NCI-H510A (cell line): ENCODE measurements at places on chromosomes 11 and 22.

DNA sequence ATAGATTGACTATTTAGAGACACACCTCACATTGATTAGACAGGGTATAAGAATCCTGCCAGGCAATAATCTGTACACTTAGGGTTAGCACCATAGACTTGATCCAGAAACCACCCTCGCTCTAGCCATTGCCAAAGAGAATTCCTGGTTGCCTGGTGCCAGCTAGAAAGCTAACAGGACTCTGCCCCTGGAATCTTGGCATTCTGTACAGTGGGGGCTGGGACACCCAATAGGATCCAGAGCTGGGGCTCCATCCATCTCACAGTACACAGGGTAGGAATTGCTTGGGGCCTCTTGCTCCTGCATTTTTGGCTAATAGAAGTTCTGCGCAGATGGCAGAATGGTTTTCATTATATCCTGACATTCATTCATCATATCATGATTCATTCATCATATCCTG, 3.0 kb upstream of the APLNR start:
- DNase-seq: no peak

DNA sequence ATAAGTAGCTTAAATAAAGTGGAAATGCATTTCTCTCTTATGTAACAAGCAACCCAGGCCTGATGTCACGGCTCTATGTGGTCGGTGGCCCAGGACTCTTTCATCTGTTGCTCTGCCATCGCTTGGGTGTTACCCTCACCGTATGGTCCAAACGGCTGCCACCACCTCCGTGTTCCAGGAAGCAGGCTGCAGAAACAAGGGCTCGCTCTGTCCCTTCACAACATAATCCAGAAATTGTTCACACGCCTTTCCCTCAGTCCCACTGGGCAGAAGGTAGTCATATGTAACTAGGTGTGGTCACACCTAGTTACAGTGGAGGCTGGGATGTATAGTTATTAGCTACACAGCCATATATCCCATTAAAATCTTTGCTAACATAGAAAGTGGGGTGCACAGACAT, 421.0 kb downstream of the SOX6 start:
- no peak for DNase-seq

DNA sequence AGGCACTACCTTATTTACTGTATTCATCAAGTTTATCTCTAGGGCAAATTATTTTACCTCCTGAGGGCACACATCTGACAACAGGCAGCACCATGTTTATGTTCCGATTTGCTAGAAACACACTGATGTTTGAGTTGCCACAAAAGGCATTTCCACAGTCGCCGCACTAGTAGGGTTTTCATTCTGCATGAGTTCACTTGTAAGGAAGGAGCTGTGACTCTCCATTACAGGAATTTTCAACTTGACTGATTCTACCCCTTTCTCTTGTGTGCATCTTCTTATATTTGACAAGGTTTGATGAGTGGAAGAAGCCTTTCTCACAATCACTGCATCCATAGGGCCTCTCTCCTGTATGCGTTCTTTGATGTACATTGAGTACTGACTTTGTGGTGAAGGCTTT, 455.9 kb upstream of the CNTN5 start:
- no peak for DNase-seq

DNA sequence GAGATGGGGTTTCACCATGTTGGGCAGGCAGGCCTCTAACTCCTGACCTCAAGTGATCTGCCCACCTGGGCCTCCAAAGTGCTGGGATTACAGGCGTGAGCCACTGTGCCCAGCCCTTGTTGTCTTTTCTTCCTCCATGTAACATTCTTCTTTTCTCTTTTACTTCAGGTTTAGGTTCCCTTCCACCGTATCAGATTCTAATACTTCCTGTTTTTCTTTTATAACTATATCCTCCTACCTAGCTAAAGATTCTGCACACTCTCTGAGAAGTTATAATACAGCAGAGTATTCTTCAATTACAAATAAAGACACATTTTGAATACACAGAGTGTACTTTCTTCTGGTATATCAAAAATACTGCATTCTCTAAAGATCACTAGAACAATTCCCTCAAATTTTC, 33.2 kb upstream of the GAB2 start:
- no peak for DNase-seq

DNA sequence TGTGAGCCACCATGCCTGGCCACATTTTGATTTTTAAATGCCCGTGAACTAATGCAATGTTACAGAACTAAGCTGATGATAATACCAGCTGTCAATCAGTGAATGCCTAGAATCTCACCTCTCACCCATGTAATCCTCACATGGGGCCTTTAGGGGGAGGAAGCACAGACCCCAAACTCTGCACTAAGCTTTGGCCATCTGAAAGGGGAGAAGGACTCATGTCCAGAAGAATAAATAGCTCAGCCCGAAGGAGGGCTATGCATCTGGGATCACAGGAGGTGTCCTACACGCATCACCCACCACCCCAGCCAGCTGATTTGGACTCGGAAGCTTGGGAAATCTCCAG, 36.0 kb upstream of the YPEL1 start:
- no peak for DNase-seq
